ENCODE measurements at places on chromosomes 5 and 9.

DNA sequence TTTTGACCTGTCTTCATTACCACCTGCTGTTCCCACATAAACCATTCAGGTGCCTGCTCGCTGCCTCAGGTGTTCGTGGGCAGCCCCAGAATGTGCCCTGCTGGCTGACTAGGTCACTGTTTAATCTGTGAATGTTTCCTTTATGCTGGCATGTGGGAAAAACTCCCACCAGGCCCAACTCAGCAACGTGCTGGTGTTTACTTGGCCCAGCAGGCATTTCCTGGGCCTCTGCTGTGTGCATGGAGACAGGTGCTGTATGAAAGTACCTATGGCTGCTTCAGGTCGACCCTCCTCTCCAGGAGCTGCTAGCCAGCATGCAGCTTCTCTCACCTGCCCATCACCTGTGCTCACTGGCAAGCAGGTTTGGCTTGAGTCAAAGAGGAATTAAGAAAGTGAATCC, 65.8 kb downstream of the RAD23B start:
- no peak for DNase-seq

DNA sequence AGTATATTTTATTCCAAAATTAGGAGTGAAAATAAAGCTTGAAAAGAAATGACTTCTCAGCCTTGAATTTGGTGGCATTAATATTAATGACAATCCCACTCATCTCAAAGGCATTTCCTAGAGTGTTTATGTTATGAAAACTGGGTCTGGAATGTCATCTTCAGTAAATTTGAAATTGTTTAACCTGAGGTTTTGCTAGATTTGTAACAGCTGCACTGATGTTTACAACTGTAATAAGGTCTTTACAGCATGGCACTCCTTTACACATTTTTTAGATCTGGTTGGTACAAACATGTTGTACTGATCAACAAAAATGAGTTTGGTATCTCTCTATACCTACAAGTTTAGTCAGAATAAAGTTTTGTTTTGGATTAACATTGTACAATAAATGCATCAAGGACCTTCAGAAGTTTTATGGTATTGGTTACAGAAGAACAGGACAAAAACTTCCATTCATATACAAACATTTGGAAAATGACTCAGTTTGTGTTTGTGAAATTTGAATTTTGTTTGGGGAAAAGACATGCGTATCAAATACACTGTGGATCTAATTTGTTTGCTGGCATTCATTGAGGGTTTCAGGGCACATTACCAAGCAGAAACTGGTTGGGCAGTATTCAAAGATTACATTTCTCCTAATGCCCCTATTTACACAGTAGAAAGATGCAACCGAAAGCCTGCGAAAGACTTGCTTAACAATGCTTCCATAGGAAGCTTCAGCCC, 11.6 kb downstream of the FANCC start:
- no peak for DNase-seq

GRCh38 chr9:110996436-110997220, 41.6 kb downstream of the LPAR1 start:
- DNase-seq: no peak

GRCh38 chr5:120098426-120098825, 365.7 kb upstream of the PRR16 start:
- DNase-seq: no peak

GRCh38 chr5:7576023-7576715, 180.2 kb downstream of the ADCY2 start:
- no peak for DNase-seq

DNA sequence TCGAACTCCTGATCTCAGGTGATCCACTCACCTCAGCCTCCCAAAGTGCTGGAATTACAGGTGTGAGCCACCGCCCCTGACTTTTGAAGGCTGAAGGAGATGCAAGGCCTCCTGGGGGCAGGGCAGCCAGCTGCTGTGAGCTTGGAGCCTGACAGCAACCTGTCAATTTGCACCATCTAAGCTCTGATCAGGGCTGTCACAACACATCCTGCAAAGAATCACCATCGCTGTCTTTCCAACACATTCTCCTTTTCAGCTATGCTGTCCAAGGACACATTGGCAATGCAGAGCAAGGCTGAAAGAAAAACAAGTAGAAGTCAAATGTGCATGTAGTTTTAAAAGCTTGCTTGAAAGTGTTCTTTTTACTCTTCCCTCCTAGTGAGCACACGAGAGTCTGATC, 54.6 kb downstream of the GNA14 start:
- no peak for DNase-seq

GRCh38 chr9:120862452-120862851, 14.5 kb downstream of the PHF19 start:
- DNase-seq: no peak

- no peak for DNase-seq
Measured at GRCh38 chr5:149963729-149964128, 3.2 kb downstream of the SLC26A2 start.

GRCh38 chr9:136682710-136683109, 4.5 kb downstream of the AGPAT2 start:
- no peak for DNase-seq

- DNase-seq: no peak
Measured at GRCh38 chr5:50808406-50808805, 142.0 kb downstream of the PARP8 start.

DNA sequence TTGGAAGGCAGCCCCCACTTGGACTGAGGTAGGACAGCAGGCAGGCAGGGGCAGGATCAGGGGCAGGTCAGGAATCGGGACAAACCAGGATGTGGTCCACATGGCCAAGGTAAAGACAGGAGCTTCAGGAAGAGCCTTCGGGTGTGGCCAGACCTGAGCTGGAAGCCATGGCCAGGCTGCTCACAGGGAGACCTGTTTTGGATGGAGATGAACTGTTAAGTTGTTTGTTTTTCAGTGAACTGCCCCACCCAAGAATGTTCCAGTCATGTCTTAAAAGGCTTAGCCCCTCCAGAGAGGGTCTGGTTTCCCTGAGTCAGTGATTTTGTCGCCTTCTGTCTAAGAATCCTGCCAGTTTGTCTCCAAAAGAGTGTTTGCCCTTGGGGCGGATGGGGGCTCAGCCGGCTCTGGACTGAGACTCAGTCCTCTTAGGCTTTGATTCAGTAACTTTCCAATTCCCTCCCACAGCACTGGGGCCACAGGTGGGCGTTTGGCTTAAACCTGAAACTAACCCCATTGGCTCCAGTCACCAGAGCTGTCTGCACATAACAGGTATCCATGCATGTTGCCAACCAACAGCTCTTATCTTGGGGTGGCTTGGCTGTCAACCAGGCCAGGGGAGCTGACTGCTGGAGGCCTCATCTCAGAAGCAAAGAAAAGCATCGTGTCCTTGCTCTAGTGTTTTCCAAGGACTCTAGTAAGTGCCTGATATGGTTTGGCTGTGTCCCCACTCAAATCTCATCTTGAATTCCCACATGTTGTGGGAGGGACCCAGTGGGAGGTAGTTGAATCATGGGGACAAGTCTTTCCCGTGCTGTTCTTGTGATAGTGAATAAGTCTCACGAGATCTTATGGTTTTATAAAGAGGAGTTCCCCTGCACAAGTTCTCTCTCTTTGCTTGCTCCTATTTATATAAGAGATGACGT, 11.3 kb upstream of the ANKH start:
- no peak for DNase-seq

DNA sequence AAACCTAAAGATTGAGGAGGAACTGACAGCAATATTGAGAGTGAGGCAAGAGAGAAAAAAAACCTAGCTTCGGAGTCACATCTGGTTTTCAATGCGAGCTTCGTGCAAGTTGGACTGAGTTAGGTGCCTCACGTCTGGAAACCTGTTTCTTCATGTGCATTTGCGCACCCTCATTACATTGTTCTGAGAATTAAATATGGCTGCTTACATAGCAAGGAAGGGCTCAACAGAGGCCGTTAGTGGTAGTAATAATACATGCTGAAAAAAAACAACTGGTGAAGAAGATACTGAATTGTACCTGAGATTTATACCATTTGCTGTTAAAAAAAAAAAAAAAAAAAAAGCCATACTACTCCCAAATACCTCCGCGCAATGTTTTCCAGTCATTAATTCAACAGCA, 18.6 kb downstream of the DNAJA1 start:
- no peak for DNase-seq

GRCh38 chr5:150516011-150516410, 8.1 kb downstream of the NDST1 start:
- DNase-seq: no peak

- DNase-seq: no peak
Measured at GRCh38 chr5:179234563-179235135, 110.6 kb downstream of the ADAMTS2 start.

DNA sequence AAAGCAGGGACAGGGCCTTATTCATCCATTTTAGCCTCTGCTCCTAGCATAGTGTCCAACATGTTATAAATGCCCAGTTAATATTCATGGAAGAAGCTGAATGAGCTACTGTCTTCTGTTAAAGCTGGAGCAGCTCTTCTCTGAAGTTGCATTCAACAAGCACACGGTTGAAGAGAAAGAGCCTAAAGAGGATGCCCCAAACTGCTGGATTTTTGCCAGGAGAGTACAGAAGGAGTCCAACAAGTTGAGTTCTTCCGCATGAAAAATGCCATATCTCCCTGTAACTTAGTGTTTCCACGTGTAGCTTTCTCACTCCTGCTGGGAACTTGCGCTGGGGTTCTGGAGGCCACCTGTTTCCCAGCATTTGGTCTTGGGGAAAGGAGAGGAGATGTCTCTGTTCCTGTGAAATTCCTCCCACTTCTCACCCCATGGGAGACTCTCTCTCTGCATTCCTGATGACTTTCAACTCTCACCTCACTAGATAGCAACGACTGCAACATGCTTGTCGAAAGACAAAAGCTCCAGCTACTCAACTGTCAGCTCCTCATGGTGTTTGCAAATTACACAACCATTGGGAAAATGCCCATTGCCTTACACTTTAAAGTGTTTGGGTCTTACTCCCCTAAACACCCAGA, 122.8 kb downstream of the KIF4B start:
- DNase-seq: no peak

DNA sequence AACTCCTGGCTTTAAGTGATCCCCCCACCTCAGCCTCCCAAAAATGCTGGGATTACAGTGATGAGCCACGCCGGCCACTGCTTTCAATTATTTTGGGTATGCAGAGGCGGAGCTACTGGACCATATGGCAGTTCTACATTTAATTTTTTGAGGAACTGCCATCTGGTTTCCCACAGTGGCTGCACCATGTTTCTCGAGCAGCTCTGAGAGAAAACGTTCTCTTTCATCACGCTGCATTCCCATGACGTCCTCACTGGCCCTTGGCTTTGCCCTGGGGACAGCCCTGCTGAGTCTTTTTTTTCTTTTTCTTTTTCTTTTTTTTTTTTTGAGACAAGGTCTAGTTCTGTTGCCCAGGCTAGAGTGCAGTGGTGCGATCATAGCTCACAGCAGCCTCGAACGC, 35.5 kb upstream of the GRHPR start:
- DNase-seq: no peak

DNA sequence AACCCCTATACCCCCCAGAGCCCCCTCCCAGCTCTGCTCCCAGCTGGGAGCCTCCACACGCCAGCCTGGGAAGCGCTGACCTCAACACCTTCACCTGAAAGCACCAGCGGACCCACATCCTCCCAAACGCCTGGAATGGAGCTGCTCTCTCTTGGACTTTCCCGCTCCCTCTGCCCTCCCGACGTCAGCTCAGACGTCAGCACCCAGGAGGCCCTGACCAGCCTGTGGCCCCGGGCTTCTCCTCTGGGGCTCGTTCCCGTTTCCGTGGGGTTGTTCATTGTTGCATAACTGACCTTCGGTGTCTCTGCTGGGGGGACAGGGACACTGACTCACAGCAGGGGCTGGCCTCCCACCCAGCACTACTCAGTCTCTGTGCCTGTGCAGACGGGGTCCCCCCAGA, 35.0 kb upstream of the SLC6A3 start:
- DNase-seq: no peak

- DNase-seq: no peak
Measured at GRCh38 chr5:1966461-1966860, 83.7 kb upstream of the IRX4 start.

- DNase-seq: no peak
Measured at GRCh38 chr9:90851444-90851843, 49.8 kb downstream of the SYK start.

GRCh38 chr5:81778642-81779041, 27.7 kb upstream of the SSBP2 start:
- DNase-seq: no peak

- DNase-seq: no peak
Measured at GRCh38 chr9:82192211-82192610, 203.6 kb downstream of the SPATA31D1 start.

DNA sequence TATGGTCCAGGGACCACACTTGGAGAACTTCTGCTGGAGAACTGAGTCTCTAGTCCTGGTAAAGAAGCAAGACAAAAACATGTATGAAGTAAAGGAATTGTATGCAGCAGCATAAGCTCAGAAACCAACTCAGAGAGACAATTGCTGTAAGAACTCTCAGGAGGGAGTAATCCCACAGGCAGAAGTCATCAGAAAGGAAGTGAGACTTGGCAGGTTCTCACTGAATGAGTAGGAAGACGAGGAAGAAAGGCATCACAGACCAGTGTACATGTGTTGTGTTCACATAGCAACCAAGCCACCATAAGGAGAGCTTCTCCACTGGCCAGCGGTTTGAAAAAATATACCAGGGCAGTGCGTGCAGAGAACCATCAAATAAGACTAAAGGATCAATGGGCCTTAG, 57.9 kb upstream of the FST start:
- DNase-seq: no peak

- DNase-seq: no peak
Measured at GRCh38 chr9:18037981-18038380, 436.0 kb upstream of the ADAMTSL1 start.

DNA sequence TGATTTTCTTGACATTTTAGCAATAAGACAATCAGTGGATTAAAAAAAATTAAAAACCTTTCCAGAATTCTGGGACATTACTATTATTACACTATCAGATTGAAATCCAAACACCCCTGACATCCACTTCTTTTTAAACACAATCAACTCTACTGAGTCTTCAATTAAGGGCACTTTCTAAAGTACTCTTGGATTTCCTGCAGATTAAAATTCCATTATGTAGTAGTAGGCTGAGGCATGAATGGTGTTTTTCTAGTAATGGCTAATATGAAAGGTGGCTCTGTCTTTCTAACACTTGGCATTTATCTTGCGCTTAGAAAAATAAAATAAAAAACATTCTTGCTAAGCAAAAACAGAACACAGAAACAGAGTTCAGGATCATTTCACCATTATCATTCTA, 107.8 kb downstream of the OXCT1 start:
- no peak for DNase-seq

- no peak for DNase-seq
Measured at GRCh38 chr9:132840980-132841379, 37.1 kb downstream of the AK8 start.

GRCh38 chr9:87672586-87672985, 53.3 kb upstream of the CTSL start:
- no peak for DNase-seq

GRCh38 chr9:88053856-88054501, 79.6 kb upstream of the CDK20 start:
- DNase-seq: no peak

DNA sequence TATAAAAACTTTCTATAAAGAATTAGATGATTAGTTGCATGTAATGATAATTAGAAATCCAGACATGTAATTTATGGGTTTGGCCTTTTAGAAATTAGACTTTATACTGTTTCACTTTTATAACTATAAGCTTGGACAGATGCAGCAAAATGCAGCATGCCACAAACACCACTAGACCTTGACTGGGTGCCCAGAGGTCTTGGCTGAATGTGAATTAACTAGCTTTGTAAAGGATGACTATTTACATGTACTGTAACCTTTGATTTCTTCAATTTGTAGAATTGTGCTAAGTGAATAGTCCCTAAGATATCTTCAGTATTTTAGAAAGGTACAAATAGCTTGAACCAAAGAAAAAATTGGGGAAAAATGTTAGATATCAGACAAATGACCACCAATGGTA, 2168.1 kb downstream of the MAT2B start:
- DNase-seq: no peak

- no peak for DNase-seq
Measured at GRCh38 chr5:96794757-96795156, 13.0 kb downstream of the ERAP1 start.

Measured in T-helper 1 cell (primary cell).